ENCODE measurements at places on chromosomes 1 and 21.

DNA sequence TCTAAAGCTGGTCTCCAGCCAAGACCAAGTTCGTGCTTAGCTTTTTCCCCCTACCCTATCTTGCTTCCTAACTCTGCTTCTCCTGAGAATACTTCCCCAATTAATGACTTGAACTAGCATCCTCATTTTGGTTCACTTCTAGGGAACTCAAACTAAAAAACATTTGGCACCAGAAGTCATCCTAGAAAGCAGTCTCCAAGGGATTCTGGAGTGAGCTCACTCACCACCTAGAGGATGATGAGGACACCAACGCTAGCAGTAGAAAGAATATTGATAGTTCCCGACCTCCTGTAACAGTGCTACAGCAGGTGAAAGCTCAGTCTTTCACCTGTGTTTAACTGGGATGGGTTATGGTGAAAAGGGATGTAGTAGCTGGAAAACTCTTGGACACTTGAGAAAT, 4.7 kb upstream of the PSMB2 start:
- DNase-seq, result no peak

GRCh38 chr1:109765896-109766615, 2.3 kb upstream of the EPS8L3 start:
- no peak for DNase-seq

GRCh38 chr1:22636353-22636752, at the start of gene C1QA:
Gene C1QA (plus strand): TSS chr1:22636628. CDS start chr1:22637617, 989 bp downstream.
- no peak for DNase-seq

DNA sequence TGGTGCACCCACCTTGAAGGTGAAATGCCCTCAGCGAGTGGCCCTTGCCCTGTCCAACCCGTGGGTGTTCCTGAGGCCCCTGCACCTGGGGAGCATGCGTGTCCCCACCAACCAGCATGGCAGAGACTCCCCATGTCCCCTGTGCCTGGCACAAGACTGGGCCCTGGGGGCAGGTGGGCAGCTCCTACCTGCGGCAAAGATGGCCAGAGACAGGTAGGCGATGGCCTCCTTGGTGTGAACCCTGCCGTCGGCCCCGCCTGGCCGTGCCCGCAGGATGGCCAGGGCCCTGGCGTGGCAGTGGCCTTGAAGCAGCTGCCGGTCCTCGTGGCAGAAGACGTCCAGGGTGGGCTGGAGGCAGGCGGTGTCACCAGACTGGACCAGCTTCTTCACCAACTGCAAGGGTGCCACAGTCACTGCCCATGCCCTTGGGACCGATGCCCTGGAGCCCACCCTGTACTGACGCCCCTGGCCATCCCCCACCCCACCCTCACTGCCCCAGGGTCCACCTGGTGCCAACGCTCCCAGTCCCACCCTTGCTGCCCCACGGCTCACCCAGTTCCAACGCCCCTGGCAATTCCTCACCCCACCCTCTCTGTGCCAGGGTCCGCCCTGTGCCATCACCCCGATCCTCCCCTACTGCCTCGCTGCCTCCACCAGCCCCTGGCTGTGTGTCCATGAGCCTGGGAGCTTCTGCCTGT, 15.7 kb downstream of the TTC34 start:
- DNase-seq, result no peak

- no peak for DNase-seq
Measured at GRCh38 chr1:201299968-201300367, 16.7 kb downstream of the PKP1 start.

DNA sequence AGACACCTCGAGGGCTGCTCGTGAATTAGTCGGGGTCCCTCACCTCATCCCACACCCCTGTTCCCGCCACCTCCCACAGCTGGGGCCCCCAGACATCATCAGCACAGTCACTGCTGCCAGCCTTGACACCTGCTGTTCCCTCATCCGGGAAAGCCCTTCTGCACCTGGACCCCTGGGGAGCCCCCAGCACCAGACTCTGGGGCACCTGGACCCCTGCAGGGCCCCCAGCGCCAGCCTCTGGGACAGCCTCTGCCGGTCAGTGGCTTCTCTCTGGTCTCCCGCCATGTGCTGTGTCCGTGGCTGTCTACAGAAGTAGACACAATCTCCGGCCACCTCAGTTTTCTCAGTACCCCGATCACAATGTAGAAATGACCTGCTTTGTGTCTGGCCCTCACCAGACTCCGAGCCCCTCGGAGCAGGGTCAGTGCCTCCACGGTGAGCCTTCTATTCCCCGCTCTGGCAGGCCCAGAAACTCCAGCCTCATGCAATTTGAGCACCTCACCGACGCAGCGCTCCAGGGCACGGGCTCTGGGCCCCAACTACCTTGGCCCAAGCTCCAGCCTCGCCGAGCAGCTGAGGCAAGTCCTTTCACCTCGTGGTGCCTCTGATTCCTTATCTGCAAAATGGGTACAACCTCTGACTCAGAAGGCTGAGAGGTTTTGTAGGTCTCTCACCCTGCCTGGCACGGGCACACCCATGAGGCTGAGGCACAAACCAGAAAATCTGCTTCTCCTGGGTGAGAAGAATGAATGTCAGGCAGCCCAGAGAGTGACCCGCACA, 84.7 kb downstream of the RIPK4 start:
- no peak for DNase-seq

GRCh38 chr1:75632350-75632949, 21.5 kb upstream of the SLC44A5 start:
- DNase-seq, result no peak

DNA sequence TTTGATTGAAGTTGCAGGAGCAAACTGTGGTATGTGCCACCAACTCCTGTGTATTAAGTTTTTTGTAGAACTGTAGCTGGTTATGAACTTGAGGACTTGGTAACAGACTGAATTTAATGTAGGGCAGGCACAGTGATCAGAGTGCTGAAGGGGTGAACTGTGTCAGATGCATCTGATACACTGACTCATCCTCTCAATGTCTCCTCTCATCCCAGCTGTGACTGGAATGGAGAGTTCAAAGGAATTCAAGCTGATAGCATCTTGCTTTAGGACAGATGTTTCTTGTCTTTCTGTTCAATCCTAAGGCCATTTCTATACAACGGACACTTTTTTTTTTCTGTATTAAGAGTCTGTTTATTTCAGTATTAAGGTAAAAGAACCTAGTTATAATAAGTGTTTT, 25.0 kb upstream of the GBP1 start:
- no peak for DNase-seq

DNA sequence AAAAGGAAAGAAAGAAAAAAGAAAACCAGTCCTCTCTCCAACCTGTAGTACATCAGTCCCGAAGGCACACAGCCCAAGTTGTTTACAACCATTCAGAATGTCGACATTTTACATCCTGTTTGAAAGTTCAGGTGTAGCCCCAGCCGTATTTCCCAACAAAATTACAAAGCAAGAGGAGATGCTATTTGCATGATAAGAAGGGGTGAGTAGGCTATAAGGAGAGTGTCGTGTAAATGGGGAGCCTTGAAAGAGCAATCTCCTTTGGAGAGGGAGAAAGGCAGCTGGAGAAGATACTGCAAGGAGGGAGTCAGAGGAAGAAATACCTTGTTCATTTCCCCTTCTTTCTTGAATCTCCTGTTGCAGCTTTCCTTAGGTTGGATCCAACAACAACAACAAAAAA, 35.5 kb upstream of the DENND1B start:
- DNase-seq, result no peak

DNA sequence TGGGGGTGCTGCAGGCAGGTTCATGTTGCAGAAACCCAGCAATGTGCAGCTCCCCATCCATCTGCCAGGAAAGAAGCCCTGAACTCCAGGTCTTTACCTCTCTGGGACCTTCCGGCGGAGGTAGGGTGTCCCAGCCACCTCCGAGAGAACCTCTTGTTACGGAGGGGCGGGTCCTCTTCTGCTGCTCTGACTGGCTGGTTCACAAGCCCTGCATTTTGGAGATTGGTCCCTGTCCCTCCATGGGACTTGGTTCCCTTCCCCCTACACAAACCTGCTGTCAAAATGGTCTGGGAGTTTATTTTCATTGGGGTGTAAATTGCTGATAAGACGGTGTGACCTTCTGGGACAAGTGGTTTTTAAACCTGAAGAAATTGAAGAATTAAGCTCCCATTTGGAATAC, 8.0 kb upstream of the CELSR2 start:
- DNase-seq, result no peak

GRCh38 chr21:45013260-45013841, 61.0 kb upstream of the ADARB1 start:
- no peak for DNase-seq

DNA sequence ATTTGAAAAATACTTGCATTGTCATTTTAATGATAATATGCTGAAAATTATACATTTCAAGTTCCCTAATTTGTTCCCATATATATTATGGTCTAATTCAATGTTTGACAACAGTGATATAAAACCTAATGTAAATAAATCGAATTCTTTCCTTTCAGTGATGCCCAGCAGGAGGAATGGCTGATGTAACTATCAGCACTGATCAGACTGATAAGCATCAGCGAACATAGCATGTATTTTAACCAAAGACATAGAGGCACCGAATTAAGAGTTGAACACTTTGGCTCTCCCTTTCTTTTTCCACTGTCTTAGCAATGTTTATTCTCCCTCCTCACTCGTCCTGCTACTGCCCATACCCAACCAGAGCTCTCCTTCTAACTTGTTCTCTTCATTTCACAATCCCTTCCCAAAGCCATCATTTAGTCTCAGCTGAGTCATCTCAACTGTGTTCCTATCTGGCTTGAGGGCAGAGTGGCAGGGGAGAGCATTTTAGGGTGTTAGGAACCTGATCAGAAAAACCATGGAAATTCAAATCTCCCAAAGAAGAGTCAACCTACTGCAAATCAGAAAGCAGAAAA, 58.8 kb upstream of the C1orf115 start:
- DNase-seq, result no peak

DNA sequence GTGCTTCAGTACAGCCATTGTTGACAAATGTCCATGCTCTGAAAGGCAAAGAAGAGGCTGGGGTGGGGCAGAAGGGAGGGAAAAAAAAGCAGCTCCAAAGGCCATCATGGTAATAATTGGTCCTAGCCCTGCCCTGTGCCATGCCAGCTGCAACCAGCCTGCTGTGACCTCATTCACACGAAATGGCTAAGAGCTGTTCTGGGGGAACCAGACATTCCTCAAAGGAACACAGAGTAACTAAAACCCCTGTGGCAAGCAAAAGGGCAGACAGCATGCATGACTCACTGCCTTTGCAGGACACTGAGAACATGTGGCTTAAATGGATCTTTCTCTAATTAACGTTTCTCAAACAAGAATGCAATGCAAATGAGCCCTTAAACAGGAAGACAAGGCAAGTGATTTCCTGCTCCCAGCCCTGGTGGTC, 42.3 kb downstream of the STYXL2 start:
- DNase-seq, result no peak

DNA sequence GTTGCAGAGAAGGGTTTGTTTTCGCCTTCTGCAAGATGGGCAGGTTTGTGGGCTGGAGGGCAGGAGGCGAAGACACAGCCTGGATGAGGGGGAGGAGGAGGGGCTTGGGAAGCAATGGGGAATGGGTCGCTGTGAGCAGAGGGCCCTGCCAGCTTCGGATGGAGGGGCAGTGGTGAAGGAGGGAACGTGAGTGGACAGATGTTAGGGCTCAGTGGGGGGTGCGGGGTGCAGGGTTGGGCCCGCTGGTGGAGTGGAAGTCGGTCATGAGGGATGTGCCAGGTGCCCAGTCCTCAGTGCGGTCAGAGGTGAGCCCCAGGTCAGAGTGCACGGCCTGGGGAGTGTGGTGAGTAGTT, 55.5 kb upstream of the ABCG1 start:
- no peak for DNase-seq

GRCh38 chr1:25903986-25904385, 2.2 kb downstream of the STMN1 start:
- no peak for DNase-seq

DNA sequence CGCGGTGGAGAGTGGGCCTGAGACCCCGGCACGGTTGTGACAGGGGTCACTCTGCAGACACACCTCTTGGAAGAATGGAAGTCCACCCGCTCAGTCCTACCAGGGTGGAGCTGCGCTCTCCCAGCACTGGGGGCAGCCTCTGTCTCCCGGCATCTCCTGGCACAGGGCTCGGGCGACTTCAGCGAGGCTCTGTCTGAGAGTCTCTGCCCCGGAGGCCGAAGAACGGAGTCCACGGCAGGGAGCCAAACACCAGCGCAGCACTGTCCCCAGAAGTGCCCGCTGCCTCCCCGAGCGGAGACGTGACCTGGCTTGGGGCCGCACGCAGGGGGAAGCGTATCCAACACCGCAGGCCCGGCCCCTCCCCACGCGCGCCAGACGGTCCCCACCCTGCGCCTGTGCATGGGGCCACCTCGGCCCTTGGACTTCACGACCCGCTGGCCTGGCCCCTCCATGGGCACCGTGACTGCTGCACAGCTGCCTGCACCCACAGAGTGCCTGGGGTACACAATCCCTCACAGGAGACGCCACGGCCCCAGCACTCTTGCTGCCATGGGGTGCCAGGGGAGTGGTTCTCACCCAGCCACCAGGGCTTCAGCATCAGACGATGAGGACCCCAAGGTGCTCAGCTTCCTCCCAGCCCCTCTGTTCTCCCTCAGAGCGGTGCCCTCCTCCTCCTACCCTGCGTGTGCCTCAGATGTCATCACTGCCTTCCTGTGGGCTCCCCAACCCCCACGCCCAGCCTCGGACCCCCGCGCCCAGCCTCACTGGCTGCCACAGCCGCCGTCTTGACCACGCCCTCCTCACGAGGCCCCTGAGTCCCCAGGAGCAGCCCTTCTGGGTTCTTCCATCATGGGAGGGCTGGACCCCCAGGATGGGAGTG, 14.9 kb upstream of the RNF223 start:
- no peak for DNase-seq

DNA sequence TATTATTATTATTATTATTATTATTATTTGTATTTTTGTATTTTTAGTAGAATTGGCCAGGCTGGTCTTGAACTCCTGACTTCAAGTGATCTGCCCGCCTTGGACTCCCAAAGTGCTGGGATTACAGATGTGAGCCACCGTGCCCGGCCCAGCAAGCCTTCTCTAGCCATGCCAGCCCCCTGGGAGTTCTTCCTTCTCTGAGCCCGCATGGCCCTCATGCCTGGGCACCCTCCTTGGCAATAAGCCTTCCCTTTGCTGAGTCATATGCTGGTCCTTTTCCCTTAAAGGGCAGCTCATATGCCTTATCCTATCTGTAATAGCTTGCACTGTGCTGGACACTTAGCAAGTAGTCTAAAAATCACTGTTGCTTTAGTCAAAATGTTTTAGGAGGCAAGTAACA, 8.5 kb upstream of the NBL1 start:
- DNase-seq, result no peak

GRCh38 chr1:52629325-52629643, 3.7 kb upstream of the SHISAL2A start:
- DNase-seq, result no peak

DNA sequence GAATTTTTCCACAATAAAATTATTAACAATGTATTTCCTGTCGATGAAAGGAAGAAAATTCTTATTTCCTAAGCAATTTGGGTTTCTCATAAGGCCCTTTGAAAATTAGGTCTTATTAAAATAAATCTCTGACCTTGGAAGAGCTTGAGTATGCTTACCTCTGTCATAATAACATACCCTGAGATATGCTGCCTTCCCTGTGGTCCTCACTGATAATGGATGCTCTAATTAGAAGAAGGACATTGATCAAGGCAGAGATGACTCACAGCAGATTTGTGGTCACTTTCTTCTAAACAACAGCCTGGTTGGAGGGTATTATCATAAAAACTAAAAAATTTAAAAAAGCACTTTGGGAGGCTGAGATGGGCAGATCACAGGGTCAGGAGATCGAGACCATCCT, 217.8 kb downstream of the GRIK1 start:
- no peak for DNase-seq

Data from AG04450 (cell line).